HEK293T (cell line): ENCODE measurements at places on chromosomes 5 and 9.

DNA sequence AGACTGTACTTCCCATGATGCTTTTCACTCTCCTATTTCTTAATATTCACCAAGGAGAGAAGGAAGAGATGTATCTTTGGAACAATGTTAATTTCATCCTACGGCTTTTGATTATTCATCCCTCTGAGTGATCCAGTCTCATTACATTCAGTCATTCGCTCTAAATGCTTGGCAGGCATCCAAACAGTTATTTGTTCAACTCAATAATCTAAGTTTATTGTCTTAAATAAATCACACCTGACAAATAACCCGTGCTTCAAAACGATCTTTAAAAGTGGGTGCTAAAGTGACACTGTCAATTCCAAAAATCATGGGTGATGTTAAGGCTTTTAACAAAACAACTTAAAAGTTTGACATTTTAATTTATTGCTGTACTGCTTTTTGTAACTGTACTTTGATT lies 233.1 kb downstream of the RASEF start:
- peak; percentile 16 for DNase-seq

DNA sequence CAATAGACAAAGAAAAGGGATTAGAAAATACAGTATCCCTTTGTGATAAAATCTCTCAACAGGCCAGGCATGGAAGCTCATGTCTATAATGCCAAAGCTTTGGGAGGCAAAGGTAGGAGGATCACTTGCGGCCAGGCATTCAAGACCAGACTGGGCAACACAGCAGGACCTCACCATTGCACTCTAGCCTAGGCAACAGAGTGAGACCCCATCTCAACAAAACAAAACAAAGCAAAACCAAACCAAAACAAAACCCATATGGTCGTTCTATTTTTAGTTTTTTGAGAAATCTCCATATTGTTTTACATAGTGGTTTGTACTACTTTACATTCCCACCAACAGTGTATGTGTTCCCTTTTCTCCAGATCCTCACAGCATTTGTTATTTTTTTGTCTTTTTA lies 193.0 kb downstream of the KIAA0825 start:
- DNase-seq, result no peak

GRCh38 chr5:14228219-14228618 lies 85.1 kb downstream of the TRIO start:
- DNase-seq, result no peak

DNA sequence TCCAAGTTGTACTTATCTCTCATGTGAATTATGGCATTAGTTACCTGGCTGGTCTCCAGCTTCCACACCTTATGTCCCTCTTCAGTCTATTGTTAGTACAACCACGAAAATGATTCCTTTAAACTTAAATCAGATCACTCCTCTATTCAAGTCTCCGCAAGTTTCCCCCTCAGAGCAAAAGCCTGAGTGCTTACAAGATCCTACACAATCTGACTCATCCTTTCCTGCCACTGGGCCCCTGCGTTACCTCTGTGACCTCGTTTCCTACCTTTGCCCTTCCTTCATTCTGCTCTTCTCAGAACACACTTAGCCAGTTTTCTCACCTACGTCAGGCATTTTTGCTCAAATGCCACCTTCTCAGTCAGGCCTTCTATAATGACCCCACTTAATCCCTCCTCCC lies 45.1 kb upstream of the GLIS3 start:
- DNase-seq, result no peak

- DNase-seq, result no peak
Measured at GRCh38 chr5:134209477-134210245, 16.2 kb downstream of the PPP2CA start.

DNA sequence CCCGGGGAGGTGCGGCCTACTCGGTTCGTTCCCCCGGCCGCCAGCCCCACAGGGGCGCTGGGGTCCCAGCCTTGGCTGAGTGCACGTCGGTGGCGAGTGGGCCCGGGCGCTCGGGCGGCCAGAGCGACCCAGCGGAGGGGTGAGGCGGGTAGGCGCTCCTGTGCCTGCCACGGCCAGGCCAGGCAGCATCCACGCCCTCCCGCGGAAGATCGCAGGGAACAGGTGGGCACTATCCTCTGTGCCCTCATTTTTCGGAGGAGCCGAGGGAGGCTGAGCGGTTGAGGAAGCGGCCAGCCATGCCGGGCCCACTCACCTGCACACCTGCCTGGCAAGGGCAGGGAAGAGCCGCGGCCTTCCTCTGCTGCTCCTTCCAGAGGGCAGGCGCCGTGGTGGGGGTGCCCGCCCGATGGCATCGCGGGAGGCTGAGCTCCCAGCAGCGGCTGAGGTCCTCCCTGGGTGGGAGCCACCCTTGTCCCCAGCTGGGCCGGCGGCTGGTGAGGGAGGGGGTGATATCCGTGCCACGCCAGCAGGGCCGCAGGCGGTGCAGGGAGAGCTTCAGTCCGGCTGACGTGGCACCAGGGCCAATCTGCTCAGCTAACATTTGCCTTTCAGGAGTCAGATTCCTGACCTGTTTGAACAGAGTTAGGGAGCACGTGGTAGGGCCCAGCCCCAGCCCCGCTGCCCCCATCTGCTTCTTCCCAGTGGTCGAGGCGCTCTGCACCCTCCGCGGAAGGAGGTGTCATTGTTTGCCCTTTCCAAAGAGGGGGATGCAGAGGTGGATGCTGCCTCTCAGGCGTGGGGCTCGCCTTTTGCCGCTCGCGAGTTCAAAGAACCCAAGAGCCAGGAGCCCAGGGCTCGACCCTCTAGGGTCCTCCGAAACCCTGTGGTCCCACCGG lies 1.6 kb upstream of the SEC16A start:
- no peak for DNase-seq

- DNase-seq, result no peak
Measured at GRCh38 chr9:105114318-105114717, 130.1 kb upstream of the SLC44A1 start.

GRCh38 chr5:57383093-57383861 lies 99.3 kb downstream of the ACTBL2 start:
- DNase-seq, result peak; percentile 14

GRCh38 chr5:164672931-164673694 lies 1167.7 kb downstream of the MAT2B start:
- DNase-seq, result peak; percentile 11

GRCh38 chr5:26666371-26666770 lies 372.0 kb downstream of the CDH9 start:
- no peak for DNase-seq

GRCh38 chr5:64831996-64832395 lies 63.3 kb downstream of the CWC27 start:
- DNase-seq, result no peak

DNA sequence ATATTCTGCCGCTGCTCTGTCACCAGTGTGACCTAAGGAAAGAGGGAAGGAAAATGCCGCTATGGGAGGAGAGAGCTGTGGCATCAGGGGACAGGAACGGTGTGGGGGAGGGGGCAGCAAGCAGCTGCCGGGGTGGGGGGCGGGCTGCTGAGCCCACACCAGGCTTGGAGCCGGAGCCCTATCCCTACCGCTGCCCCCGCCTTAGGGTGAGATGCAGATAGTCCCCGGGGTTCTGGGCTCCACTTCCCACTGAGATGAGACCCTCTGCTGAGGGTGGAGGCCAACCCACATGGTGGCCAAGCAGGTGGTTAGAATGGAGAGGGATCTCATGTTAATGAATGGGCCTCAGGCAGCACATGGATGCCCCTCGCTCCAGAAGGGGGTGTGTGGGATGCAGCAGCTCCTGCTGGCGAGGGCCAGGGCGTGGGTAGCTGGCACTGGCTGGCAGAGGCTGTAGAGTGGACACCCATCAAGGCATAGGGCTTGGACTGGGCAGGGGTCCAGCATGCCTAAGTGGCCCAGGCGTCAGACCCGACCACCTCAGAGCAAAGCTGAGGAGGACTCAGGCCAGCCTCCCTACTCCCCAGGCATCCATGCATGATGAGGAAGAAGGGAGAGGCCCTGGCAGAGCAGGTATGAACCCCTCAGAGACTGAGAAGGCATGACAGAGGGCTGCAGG lies 131.5 kb downstream of the ZNF354C start:
- no peak for DNase-seq

DNA sequence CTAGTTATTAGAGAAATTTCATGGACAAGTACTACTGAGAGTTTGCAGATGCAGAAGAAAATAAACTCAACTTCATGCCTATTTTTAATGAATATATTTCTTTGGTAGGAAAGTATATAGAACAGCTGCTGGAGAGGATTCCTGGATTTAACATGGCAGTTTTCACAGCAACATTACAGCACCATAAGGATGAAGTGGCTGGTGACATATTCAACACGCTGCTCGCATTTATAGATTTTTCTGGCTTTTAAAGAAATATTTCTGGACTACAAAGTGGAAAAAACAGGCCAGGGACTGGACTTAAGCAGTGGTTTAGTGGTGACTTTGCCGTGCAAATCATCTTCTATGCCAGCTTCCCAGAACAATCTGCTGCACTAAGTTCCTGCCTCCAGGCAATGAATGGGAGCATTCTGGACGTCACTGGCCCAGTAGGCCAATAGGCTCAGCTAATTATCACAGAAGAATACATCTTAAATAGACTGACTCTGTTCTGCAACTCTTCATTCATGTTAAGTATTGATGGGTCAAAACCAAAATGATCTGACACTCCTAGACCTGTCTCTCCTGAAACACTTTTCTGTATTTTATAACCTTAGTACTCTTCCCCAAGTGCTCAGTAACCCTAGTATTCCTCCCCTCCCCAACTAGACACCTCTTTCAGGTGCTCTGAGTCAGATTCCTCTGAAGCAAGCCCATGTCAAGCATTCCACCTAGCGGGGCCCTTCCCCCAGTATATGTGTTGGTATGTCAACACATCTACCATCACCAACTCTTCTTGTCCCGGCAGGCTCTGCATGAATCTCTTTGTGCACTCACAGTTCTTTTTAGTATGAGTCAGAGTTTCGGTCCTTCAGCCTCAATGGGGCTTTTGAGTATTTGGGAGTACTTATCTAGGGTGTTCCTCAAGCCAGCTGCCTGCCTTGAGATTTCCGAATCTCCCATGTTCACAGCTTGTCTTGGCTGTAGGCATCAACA lies 625.5 kb downstream of the CHSY3 start:
- DNase-seq, result no peak

DNA sequence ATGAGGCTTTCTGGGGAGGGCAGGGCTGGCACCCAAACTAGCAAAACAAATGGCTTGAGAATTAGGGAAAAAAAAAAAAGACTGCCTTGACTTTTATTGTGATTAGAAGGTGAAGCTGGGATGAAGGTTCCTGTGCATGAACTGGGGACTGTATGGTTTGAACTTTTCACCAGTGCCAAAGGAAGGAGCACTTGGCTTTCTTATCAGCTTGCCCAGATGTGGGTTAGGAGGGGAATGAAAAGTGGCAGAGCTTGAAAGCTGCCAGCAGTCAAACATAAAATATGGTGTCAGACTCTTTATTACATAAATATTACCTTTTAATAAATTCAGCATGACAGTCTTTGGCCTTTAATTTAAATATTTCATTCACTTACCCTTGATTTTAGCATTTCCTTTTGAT lies 182.5 kb downstream of the PSAT1 start:
- no peak for DNase-seq

DNA sequence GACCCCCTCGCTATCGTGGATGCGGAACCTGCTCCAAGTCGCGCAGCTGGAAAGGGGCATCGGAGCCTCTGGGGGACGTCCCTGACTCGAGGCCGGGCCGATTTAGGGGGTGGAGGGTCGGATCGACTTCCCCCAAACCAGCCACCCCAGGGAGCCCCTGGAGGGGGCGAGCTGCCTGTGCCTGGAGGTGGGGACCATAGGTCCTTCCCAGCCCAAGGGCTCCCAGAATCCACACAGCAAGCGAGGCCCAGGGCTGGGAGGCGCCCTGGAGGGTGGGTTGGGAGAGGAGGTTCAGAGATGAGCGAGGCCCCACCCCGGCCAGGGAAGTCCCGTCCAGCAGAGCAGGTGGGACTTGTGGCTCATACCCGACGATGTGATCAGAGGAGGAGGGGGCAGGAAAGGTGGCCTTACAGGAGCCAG lies 147.6 kb downstream of the GAPVD1 start:
- DNase-seq, result no peak
